ENCODE measurements at places on chromosomes 5 and 9.
A peak's percentile ranks its signal among the peaks of the same experiment; 100 is the strongest.

DNA sequence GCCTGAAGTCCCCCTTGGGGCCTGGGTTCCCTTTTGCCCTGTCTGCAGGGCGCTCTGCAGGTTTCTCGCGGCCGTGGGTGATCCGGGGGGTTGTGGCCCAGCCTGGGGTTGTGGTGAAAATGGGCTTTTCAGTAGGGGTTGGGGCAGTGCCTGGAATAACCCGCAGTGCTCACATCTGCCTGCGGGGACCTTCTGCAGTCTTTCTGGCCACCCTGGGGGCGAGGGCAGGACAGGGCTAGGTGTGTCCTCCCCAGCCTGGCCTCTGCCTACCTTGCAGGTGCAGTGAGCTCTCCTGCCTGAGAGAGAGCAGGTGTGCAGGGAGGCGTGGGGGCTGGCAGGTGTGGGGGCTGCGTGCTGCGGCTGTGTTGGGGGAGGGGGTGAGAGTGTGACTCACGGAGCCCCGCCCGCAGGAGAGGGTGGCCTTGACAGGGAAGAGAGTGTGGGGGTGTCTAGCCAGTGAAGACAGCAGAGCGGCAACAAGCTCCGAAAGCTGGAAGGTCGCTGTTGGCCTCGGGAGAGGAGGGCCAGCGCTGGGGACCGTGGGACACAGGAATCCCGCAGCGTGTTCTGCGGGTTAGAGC is 131.4 kb downstream of the MRPL36 start:
- no peak for DNase-seq

- no peak for DNase-seq
Observed at GRCh38 chr9:97853056-97853843, at the start of gene FOXE1. FOXE1 (plus strand) TSS chr9:97853226; CDS start chr9:97853915, 689 bp downstream.

DNA sequence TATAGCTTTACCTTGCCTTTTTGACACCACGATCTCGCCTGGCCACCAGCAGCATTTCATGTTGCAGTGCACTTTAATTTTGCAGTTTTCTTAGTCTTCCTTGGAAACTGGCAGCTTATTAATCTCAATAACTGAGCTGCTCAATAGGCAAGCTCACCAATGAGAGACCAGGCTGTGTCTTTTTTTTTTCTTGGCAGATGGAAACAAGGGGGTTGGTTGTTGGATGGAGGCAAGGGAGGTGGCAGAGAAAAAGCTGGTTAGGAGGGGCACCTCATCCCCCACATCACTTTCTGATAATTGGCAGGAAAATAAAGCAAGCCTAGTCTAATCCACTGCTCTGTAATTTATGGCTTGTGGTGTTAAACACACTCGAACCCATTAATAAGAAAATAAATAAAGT is 324.5 kb upstream of the WWC1 start:
- no peak for DNase-seq

GRCh38 chr9:13332571-13332970 is 53.1 kb upstream of the MPDZ start:
- DNase-seq: no peak

DNA sequence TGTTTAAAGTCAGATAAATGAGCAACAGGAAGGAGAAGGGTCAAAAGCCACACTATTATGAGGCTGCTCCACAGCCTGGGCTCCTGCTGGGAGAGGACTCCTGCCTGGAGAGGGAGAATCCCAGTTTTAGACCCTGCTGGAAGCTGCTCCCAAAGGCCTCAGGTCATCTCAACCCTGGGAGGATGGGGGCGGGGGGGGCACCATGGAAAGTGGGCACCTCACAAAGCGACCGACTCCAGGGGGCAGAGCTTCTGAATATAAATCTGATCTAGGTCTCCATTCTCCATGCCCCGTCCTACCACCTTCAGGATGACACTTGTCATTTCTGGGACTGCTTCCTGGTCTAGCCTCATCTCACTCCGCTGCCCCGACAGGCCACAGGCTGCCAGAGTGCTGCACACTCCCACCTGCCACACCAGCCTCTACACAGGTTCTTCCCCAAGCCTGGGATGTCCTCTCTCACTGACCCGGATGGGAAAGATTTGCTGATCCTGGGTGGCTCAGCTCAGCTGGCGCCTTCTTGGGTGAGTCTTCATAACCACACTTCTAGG is 183.4 kb downstream of the GAPVD1 start:
- no peak for DNase-seq

GRCh38 chr5:139299486-139299885 is 5.9 kb downstream of the MATR3 start:
- no peak for DNase-seq

DNA sequence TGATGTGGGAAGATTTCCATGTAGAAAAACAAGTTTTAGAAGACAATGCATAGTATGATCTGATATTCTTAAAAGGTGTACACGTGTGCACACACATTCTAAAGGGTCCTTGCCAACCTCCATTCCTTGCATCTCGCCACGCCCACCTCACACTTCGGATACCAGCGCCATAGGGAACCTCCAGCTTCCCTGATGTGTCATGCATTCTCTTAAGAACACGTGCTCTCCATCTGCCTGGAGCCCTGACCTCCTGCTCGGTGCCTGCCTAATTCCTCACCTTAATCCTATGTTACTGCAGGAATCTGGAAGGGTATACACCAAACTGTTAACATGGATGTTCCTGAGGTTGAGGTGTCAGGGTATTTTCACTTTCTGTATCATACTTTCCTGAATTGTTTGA is 63.1 kb downstream of the PTCD2 start:
- DNase-seq: no peak

DNA sequence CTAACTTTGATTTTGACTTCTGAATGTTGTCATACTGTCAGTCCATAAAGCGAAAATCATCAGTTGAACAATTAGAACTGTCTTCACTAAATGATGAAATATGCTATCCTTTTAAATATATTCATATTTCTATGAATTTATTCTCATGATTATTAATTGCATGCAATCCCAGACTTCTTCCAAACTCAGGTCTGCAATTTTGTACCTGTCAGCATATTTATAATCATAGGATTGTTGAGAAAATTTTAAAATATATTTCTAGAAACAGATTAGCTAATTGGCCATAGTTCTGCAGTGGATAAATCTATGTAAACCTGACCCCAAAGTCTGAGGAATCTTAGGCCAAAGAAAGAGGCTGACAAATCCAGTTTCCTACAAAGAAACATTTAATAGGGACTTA is 347.5 kb downstream of the SLCO4C1 start:
- no peak for DNase-seq

DNA sequence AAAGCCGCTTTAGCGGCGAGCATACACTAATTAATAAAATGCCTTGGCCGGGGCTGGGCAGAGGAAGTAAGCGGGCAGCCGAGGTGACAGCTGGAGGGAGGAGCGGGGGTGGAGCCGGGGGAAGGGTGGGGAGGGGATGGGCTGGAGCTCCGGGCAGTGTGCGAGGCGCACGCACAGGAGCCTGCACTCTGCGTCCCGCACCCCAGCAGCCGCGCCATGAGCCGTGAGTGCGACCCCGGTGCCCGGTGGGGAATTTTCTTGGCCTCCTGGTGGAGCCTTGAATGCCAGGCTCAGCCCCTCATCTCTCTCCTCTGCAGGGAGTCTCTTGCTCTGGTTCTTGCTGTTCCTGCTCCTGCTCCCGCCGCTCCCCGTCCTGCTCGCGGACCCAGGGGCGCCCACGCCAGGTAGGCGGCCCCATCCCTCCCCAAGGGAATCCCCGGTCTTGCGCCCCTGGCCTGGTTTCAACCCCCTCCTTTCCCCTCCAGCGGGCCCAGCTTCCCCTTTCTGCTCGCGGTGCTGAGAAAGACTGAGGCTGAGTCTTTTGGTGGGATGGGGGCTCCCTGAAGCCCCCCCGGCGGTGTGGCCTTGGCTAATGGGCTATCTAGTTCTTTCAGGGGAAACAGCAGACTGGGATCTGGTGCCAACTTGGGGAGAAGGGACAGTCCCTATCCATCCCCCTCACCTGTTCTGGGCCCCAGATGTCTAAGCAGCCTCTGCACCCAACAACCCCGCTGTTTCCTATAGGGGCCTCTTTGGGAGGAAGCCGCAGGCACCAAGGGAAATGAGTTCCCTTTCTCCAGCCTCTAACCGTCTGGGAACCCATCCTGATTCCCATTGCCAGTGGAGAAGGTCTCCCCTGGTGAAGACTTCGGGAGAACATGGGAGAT is at the start of gene PTGS1:
Gene PTGS1, plus strand, starts transcription at position 156 of the 887 bp plus-strand sequence. Its CDS starts 61 bp downstream, at position 217.
- no peak for DNase-seq

DNA sequence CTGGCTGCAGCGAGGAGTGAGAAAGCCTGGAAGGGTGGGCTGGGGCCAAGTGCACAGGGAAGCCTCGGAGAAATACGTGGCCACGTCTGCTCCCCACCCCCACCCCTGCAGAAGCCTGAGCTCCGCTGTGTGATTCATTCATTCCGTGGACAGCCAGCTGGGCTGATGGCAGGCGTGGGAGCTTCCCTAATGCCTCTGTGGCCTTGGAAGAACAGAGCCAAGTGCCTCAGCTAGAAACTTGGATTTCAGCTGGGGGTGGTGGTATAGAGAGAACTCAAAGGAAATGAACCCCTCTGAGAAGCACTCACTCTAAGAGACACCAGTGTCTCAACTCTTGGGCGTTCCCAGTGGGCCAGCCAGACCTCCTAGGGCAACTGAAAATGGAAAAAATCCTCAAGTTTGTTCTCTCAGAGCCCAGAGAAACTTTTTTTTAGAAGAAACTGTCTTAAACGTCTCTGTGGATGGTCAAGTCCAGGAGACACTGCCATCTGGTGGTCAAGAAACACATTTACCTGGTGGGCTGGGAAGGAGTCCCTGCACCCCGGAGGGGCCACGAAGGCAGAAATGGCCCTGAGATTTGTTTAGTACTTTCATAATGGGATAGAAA is 18.0 kb downstream of the ATOX1 start:
- peak; percentile 26 for DNase-seq
